ENCODE measurements at places on chromosomes 6 and 20.

GRCh38 chr6:161748535-161749416, 474.9 kb upstream of the AGPAT4 start:
- DNase-seq, result no peak

DNA sequence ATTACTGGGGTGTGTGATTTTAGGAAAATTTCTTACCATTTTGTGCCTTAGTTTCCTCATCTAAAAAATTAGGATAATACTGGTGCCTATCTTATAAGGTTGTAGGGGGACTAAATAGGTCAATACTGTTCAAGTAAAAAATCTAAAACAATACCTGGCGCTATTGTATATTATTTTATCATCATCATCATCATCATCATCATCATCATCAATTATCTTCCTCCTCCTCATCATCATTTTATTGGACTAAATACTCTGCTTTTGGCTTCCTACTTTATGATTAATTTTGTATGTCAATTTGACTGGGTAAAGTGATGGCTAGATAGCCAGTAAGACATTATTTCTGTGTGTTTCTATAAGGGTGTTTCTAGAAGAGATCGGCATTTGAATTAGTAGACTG, 435.5 kb downstream of the DHX35 start:
- DNase-seq, result no peak

- no peak for DNase-seq
Measured at GRCh38 chr20:14116037-14116436, 120.7 kb downstream of the MACROD2 start.

- no peak for DNase-seq
Measured at GRCh38 chr6:44784195-44784594, 396.7 kb downstream of the CDC5L start.

- DNase-seq, result no peak
Measured at GRCh38 chr6:106751501-106752252, 122.3 kb downstream of the QRSL1 start.
